ENCODE measurements at places on chromosomes 1 and 21.

GRCh38 chr1:39623053-39623452 is 16.4 kb downstream of the HEYL start:
- DNase-seq, result no peak

DNA sequence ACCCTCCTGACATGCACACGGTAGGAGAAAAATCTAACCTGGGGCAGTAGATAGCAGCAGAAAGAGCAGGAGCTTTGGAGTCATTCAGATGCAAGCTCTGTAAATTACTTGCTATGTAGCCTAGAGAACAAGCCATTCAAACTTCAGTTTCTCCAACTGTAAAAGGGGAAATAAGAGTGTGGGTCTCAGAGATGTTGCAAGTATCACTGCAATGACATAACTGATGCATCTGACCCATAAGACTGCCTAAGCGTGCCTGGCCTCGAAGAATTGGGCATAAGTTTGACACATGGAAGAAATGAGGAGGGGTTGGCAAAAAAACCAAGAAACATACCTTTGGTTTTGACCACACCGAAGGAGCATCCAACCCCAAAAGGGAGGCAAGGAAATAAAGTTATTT is 5.2 kb downstream of the AK2 start:
- DNase-seq, result no peak

DNA sequence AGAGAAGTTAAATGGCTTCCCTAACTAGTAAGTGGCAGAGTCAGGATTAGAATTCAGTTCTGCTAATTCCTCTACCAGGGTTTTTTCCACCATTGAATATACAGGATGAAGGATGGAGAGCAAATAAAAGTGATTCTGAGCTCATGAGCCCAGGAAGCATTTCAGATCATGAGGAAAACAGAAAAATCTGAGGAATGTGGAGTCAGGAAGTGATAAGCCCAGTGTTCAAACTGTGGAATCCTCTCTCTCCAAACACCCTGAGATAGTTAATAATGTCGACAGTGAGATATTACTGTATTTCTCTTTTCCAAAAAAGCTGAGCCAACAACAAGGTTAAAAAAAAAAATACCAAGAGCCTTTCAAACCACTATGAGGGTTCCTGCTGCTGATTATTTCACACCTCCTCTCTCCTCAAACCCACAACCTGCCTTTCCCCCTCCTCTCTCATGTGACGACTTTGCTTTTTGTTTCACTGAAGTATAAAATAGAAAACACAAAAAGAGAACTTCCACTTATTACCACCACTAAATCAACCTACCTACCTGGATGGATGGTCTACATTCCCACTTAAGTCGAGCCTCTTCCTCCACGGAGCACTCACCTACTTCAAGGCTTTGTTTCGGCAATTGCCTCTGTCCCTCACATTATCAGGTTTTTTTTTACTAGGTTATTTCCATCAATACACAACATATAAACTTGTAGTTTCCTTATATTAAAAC is 8.9 kb downstream of the SLAMF1 start:
- no peak for DNase-seq

DNA sequence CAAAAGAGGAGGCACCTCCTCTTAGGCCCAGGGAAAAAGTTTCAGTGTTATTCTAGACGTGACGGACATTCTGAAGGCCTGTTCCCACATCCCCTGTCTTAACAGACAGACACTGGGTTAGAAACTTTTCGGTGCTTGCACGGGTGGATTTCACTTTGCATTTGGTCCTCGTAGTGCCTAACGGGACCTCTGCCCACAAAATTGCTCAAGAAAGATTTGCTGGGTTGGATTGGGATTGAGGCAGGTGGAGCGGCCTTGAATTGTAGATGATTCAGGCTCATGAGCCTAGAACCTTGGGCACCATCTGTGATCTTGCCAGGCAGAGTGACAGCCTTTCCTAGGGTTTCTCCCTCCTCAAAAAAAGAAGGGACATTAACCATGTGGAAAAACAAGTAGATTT is 2.8 kb downstream of the PLA2G5 start:
- no peak for DNase-seq

DNA sequence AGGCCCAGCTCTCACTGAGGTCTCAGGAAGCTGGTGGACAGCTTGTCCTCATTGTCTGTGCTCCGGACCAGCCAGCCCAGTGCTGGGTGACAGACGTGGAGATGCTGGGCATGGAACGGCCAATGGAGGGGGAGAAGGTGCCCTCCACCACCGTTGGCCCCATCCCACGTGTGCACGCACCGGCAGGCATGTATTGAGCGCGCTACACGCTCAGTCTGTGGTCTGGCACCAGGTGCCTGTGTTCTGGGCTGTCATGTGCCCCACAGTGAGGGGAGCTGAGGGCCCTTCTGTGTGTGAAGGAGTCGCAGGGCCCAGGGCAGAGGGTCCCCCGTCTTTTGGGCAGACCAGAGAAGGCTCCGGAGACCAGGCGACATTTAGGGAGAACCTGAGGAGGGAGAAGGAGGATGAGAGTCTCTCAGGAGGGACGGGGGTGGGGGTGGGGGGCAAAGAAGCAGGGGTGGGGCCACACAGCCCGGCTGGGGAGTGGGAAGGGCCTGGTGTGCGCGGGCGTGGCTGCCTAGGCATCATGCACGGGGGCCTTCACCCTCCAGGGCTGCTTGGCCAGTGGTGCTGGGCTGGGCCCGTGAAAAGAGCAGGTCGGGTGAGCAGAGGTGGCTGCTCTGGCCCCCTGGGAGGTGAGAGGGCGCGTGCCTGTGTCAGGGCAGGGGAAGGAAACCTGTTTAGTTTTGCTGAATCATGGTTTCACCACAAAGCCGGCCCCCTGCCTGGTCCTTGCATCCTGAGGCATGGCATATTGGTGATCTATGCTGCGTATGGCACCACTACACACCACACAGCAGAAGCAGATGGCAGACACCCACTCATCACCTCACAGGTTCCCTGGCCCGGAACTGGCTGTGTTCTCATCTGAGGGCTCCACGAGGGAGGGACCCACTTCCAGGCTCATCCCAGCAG is 86.7 kb upstream of the TTC34 start:
- DNase-seq, result peak; percentile 33

DNA sequence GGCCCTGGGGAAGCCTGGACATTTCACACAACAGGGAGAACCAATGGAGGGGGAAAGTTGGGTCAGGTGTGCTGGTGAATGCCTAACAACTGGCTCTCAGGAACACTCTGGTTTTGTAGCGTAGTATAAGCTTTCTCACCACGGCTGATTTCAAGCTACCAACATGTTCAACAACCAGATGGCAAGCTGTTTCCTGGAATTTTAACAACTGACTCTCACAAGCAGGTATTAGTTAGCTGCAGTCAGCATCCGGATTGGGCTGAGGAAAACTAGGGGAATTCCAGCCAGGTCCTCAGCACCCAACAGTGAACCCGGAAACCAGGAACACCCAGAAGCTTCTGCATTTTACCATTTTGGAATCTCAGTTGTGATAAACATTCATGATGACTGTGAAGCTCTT is 162.3 kb upstream of the CAMK1G start:
- DNase-seq, result no peak

DNA sequence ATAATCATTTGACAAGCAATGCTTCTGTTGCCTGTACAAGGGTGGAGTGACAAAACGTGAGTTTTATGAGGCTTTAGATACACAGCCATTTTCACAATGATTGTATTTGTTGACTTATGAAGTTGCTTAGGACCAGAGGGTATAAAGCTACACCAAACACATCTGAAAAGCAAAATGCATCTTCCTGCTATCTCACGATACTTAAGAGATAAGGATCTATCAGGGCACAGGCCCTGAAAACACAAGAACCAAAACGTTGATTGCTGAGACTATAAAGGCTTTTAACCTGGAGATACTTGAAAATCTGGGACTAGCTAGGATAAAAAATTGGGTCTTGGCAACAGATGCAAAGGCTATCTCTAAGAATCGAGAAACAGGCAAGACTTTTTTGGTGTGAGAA is 115.7 kb downstream of the SLC5A9 start:
- no peak for DNase-seq

- peak; percentile 6 for DNase-seq
These were observed 31.7 kb downstream of the AK5 start for GRCh38 chr1:77313491-77313890.

DNA sequence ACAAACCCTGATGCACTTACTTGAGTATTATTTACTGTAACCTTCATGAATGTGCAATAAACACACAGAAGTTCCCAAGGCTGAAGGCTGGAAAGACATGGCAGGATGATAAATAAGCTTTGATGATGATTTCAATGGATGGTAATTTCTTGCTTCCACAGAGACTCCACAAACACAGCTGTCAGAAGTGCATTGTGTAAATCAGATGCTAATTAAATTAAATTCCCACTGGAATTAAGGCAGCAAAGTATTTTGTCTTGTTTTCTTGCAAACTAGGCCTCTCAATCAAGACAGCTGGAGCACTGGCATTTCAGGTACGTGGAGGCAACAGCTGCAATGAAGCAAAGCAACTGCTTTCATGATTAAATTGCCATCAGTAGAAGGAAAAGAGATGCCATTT is 24.1 kb downstream of the FAM177B start:
- DNase-seq, result no peak

DNA sequence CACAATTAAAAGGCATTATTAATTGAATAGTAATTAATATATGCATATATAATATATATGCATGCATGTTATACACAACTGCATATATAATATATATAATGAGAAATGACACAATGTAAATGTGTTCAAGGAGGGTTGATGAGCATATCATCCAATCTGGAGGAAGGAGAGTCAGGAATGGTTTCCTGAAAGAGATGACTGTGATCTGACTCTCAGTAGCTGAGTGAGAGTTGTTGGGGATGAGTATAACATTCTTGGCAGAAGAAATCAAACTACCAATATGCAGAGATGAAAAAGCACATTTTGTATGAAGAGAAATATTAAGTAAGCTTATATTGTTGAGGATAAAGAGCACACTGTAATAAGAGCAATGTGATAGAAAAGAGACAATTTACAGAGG is 37.3 kb downstream of the F13B start:
- DNase-seq, result no peak

- DNase-seq, result no peak
These were observed 308.3 kb upstream of the AJAP1 start for GRCh38 chr1:4346131-4346530.

DNA sequence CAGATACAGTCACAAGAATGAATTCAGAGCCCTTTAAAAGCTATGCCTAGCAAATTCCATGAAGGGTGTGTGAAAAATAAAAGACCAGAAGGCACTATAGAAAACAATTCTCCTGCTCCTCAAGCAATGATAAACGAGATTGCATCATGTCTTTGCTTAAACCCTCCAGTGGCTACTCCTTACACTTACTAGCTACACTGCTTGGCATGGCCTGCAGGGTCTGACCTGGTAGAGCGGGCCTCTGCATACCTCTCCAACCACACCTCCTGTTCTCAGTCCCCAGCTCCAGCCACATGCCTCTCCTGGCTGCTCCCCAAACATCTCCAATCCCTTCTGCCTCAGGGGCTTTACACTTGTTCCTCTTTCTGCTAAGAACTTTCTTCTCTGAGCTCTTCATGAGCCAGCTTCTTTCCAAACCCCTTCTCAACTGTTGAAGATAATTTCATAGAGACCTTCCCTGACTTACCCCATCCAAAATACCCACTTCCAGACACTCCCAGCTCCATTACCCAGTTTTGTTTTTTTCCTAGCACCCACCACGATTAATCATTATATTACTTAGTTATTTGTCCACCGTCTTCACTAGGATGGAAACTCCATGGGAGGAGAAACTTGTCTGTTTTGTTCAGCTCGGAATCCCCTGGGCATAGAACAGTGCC is 11.2 kb upstream of the CREG1 start:
- peak; percentile 96 for DNase-seq

DNA sequence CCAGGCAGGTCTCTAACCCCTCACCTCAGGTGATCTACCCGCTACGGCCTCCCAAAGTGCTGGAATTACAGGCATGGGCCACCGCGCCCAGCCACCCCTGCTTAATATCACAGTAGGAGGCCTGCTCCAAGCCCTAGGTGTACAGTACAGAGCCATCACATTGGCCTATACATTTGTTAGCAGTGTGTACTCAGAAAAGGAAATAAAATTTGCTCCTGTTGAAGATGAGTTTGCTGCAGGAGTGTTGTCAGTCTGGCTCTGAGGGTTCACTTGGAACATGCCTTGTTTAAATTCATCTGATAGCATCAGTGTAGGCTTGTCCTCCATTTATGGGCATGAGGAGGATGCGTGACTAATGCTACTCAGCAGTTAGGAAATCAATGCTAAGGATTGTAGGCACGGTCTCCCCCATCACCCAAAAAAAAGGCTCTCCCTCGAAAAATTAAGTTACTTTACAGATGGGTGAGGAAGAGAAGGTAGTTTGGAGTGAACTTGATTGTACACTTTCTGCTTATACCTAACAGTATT is 4.6 kb upstream of the ENAH start:
- no peak for DNase-seq

DNA sequence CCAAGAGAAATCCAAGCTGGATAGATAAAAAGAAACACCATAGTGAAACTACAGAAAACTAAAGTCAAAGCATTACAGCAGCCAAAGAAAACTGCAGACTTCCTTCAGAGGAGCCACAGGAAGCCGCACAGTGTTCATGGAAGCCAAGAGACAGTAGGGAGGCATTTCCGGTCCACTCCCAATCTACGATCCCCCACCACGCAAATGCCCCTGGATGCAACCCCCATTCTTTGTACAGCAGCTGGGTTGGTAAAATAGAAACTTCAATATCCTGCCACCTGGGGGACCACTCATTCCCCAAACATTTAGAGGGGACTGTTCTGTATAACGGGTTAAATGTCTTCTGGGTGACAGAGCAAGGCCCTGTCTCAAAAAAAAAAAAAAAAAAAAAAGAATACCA is 43.9 kb upstream of the TSPEAR start:
- no peak for DNase-seq

- DNase-seq, result no peak
These were observed 12.3 kb downstream of the WNT3A start for GRCh38 chr1:228018961-228019721.

GRCh38 chr1:167452483-167452882 is 65.8 kb downstream of the CD247 start:
- no peak for DNase-seq

DNA sequence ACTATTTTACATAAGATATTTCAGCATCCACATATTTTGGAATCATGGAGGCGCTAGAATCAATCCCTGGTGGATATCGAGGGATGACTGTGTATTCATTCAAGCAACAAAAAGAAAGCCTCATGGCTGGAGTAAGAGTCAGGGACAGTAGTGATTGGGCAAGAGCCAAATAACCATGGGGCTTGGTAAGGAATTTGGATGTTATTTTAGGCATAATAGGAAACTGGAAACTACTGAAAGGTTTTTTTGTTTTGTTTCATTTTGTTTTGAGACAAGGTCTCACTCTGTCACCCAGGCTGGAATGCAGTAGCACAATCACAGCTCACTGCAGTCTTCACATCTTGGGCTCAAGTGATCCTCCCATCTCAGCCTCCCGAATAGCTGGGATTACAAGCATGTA is 33.8 kb upstream of the EYA3 start:
- DNase-seq, result no peak

GRCh38 chr1:48001696-48002095 is 4.5 kb upstream of the TRABD2B start:
- no peak for DNase-seq

DNA sequence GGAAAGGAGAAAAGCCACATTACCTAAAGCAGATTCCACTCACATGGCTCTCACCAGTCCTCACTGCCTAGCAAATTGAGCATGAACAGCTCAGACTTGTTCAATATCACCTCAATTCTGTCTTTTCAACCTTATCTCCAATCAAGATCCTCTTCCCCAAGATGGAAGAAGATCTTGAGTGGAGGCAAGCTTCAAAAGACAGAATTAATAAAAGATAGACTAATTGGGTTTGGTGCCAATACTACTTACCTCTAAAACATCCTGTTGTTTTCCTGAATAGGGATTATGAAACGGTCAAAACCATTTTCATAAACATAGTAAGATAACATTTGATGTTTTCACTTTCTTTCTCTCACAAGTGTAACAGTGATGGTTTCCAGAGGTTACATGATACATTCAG is 349.2 kb upstream of the PLD5 start:
- DNase-seq, result no peak

All from RPMI8226 (cell line).